ENCODE measurements at places on chromosomes 13 and 19.

DNA sequence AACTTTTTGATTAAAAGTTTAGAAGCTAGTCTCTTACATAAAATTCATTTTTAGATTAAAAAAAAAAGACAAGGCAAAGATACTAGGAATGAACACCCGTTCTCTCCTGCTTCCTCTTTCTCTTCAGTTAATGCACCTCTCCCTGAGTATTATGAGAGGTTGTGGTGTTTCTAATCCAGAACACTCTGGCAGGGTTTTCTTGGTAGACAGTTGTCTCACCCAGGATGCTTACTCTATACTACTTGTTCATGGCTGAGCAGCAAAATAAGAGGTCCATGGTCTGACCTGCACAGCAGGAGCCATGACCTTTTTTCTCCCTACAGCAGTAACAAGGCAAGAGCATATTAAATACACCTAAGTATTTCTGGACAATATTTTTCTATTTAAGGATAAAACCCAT lies 62.0 kb downstream of the MICU2 start:
- no peak for DNase-seq
- no peaks in the 10 kb centered on the region for H3K4me1 ChIP-seq
- no peaks in the 10 kb centered on the region for H3K27me3 ChIP-seq
- no peak overlapping the region for H3K4me3 ChIP-seq
- H3K36me3 ChIP-seq, result no peaks in the 10 kb centered on the region
- H3K27ac ChIP-seq, result no peak overlapping the region

GRCh38 chr19:11192957-11193939 lies 4.1 kb downstream of the KANK2 start:
- no peaks in the 10 kb centered on the region for H3K27me3 ChIP-seq
- no peak for DNase-seq
- no peak overlapping the region for H3K4me3 ChIP-seq

DNA sequence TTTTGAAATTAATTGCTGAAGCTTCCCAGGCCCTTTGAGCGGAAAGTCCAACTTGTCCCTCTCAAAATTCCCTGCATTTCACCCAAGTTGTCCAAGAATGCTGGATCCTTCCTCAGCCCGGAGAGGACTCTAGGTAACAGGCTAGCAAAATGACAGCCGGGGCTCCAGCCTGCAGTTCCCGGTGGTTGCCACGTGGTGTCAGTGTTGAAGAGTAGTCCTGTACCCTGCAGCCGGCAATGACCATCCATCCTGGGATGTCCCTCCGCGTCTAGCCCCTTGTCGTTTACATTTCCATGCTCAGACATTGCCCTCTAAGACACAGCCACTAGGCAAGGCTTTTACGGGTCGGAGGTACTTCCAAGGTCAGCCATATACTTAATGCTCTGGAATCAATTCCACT lies 31.4 kb upstream of the MTIF3 start:
- H3K27ac ChIP-seq, result no peak overlapping the region
- no peak overlapping the region for H3K4me3 ChIP-seq
- DNase-seq, result no peak
- peaks cover 21% of the 10 kb centered on the region for H3K4me1 ChIP-seq

DNA sequence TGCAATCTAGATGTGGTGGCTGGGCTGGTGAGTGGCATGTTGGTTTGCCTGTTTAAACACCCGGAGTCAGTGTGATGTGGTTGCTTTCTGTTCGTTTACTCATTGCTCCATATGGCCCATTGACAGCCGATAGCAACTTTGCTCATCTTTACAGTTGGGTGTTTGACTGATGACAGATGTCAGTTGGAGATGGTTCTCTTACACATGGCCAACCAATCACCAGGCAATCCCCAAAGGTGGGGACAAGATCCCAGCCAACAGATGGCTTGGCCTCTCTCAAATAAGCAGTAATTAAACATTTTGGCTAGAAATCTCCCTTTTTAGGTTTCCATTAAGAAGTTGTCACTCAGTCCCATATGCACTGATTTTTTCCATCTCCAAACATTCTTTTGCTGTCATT lies 497.1 kb upstream of the ARGLU1 start:
- H3K4me3 ChIP-seq, result no peak overlapping the region
- no peaks in the 10 kb centered on the region for H3K36me3 ChIP-seq

GRCh38 chr19:49475191-49475917 lies 1.3 kb downstream of the FLT3LG start:
- H3K36me3 ChIP-seq, result peaks cover 22% of the 10 kb centered on the region
- peak; percentile 32 for DNase-seq
- peaks cover 65% of the 10 kb centered on the region for H3K4me1 ChIP-seq
- H3K27me3 ChIP-seq, result no peaks in the 10 kb centered on the region
- peak overlapping the region; percentile 77 for H3K4me3 ChIP-seq

GRCh38 chr13:57632276-57633140 lies 964 bp downstream of the PCDH17 start:
- no peaks in the 10 kb centered on the region for H3K36me3 ChIP-seq
- H3K4me1 ChIP-seq, result peaks cover 27% of the 10 kb centered on the region
- H3K27me3 ChIP-seq, result peaks cover 4% of the 10 kb centered on the region
- DNase-seq, result no peak
- peak overlapping the region; percentile 42 for H3K4me3 ChIP-seq

All from CD4-positive, alpha-beta memory T cell (primary cell).